ENCODE measurements at places on chromosomes 5 and 9.

DNA sequence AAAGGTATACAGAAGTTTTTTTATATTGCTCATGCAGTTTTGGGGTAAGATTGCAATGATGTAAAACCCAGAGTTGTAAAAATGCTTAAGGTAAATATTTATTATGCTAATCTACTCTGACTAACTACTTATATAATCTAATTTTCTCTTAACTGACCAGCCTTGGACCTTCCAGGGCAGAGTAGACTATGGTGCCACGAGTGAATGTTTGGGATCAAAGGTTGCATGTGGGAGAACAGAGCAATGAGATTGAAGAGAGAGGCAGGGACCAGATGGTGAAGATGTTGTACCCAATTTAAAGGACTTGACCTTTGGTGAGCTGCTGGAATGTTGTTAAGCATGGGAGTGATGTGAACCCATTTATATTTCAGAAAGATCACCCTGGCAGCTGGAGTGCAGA is 34.8 kb upstream of the PANK3 start:
- DNase-seq: no peak

DNA sequence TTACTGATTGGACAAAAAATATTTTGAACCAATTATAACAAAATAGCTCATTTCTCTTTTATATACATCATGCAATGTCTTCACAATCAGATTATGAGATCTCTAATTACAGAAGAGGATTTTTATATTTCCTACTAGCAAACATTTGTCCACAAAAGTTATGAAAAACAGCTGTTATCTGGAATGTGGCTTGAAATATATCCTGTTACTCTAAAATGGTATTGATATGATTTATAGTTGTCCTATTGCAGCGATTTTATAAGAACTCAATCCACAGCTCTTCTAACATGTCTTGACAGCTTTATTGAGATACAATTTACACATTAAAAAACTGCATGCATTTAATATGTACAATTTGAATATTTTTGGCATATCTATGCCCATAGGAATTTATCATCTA is 779.9 kb upstream of the ACO1 start:
- DNase-seq: no peak

DNA sequence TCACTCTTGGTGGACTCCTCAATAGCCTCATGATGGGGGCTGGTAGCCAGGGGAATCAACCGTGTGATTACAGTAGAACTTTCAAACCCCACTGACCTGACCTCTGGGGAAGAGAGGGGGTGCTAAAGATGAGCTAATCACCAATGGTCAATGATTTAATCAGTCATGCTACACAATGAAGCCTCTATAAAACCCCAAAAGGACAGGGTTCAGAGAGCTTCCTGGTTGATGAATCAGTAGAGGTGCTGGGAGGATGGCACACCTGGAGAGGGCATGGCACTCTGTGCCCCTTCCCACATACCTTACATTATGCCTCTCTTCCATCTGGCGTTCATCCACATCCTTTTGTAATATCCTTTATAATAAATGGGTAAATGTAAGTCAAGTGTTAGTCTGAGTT is 8.9 kb upstream of the SH3TC2 start:
- no peak for DNase-seq

DNA sequence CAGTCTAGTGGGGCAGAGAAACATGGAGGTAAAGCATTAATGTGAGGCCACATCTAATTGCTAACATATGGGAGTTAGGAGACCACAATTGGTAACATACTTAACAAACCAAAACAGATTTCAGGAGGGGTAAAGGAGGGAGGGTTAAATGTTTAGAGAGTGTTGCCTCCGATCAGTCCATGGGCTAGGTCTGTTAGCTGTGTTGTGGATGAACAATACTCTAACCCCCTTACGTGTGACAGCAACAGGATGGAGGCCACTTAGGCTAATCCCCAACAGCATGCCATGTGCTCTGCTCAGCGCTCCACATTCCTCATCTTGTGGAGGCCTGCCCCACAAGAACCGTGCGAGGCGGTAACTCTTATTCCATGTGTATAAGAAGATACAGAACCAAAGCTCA is 167.0 kb downstream of the CRB2 start:
- DNase-seq: no peak

- DNase-seq: no peak
Observed at GRCh38 chr5:107257885-107258520, 412.7 kb downstream of the EFNA5 start.

DNA sequence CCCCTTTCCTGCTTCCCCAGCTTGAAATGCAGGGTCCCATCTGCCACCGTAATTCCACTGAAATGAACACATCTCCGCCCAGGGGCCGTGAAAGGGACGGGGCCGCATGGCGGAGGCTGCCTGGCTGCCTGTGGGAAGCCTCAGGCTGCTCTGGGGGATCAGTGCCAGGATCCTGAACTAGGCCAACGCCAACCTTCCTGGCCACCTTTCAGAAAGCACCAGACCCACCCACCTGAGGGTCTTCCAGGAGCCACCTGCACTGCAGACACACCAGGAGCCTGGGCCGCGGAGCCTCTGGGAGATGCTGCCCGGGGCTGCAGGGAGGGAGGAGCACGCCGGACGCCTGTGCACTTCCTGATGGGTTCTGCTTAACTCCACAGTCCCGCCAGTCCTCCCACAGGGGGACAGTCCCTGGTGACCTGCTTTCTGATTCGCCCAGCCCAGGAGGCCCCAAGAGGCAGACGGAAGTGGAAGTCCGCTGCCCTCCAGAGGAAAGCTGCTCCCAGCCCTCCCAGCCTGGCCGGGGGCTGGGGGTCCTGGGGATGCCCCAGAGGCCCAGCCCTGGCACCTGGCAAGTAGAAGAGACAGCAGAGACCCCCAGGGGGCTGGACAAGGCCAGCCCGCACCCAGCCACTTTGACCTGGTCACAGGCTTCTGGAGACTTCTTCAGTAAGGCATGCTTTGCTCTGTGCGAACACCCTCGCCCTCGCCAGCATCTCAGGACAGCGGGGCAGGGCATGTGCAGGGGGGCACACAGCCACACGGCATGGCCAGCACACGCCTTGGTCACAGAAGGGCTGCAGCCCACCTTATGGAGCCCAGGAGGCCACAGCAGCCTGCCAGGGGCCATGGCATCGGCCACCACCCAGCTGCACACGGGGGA is at the start of gene CARD9:
Gene CARD9, minus strand, starts transcription at position 370 of the 883 bp plus-strand sequence. CDS start 1,591 bp downstream, outside the sequence.
- no peak for DNase-seq

DNA sequence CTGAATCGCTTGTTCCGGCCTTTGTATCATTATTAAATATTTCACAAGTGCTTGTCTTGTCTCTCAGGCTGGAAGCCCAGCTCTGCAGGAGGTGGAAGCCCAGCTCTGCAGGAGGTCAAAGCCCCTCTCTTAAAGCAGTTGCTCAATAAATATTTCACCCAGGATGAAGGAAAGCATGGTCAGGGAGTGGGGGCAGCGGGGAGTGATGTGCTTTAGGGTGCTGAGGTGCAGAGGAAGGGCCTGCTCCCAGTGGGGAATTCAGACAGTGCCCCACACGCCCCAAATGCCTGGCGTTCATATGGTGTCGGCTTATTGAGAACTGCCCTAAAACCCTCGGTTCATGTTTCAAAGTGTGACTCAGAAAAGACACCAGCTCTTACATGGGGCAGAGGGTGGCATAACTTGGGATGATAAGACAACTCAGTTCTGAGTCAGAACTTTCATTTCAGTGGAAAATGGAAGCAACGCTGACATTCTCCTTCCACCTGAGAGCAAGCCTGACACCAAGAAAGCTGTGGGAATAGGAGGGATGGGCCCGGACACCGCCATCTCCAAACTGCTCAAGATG is 114.3 kb upstream of the DAP start:
- no peak for DNase-seq

GRCh38 chr5:1883120-1883924 is 597 bp upstream of the IRX4 start:
- no peak for DNase-seq

DNA sequence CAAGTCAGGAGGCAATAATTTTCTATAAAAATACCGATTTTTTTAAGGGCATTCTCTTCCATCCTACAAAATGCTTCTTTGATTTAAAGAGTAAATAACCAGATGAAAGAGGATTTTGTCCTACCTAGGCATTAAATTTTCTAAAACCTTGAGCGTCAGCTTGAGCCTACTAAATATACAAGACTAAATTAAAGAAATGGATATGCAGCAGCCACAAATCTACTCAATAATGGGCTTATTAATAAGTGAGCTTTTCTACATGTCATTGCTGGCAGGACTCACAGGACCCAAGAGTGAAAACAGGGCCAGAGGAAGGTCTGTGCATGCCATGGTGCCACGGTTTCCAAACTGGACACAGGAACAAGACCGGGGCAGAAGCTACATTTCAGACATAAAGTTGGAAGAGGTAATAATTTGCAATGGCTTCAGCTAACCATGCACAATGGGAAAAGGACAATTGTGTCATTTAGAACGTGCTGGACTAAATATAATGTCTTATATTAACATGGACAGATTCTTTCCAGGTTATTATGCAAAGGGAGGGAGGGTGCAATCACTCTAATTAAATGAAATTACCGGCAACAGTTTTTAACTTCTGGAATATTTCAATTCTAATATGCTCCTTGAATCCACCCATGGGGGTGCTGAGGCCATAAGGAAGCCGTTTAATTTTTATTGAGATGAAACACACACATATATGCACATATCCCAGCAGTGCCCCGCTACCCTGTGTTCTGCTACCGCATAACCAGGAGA is 5.2 kb downstream of the WHRN start:
- no peak for DNase-seq

GRCh38 chr5:175444060-175444904 is at the start of gene DRD1:
TSS of gene DRD1 (minus strand) at chr5:175444182. CDS start at chr5:175443099, 1,083 bp downstream.
- peak; percentile 8 for DNase-seq

DNA sequence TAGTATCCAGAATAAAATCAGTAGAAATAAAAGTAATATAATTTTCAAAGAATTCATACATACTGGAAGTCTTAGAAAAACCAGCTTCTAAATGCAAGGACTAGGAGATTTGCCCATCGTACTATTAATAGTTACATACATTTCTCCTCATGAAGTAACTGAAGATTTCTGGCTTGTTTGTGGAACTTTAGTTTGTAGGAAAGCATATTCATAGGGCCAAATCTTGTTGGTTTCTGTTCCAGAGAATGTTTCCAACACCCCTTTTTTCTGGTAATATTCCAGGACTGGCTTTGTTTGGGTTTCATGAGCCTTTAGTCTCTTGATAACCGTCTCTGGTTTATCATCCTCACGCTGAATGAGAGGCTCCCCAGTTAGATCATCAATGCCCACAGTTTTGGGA is 66.3 kb upstream of the TJP2 start:
- DNase-seq: no peak

- no peak for DNase-seq
Observed at GRCh38 chr9:133333566-133333965, 2.4 kb downstream of the SURF6 start.

- no peak for DNase-seq
Observed at GRCh38 chr5:137639645-137640044, 96.2 kb downstream of the KLHL3 start.

DNA sequence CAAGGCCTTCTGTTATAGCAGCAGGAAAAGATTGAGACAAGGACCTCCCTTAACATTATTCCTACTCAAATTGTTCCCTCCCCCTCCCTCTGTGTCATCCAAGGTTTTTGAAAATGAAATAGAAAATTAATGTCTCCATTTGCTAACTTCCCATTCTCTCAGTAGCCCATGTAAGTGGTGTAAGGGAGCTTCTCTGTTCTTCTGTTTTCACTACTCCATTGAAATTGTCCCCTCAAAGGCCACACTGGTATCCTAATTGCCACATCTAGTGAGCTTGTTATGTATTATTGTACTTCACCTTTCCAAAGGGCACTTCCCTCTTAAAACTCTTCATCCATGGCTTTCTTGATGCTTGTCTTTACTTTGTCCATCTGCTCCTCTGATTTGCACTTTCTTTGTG is 131.2 kb upstream of the PIK3R1 start:
- no peak for DNase-seq

DNA sequence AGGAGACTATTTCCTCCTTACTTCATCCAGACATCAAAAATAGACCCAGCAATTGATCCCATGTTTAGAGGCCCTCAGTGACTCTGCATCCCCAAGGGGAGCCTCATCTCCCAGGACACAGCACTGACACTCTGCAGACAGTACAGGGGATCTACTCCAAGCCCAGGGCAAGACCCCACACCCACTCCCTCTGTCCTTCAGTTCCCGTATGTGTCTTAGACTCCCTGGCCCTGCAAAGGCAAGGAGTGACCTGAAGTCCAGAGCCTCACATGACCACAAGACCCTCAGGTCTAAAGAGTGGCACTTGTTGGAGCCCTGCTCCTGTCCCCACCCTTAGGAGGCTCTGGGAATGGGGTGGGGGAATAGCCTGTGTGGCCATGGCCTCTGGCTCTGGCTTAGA is 21.7 kb downstream of the IGIP start:
- DNase-seq: no peak

DNA sequence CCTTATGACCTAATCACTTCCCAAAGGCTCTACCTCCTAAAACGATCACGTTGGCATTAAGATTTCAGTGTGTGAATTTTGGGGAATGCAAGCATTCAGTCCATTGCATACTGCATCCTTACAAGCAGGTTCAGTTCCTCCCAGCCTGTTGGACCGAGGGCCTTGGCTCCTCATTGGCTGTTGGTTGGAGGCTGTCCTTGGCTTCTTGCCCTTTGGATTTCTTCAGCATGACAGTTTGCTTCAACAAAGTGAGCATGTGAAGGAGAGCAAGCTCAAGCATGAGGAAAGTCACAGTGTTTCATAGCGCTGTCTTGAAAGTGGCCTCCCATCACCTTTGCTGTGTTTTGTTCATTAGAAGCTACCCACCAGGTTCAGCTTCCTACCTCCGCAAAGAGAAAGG is 109.5 kb downstream of the GADD45G start:
- no peak for DNase-seq

DNA sequence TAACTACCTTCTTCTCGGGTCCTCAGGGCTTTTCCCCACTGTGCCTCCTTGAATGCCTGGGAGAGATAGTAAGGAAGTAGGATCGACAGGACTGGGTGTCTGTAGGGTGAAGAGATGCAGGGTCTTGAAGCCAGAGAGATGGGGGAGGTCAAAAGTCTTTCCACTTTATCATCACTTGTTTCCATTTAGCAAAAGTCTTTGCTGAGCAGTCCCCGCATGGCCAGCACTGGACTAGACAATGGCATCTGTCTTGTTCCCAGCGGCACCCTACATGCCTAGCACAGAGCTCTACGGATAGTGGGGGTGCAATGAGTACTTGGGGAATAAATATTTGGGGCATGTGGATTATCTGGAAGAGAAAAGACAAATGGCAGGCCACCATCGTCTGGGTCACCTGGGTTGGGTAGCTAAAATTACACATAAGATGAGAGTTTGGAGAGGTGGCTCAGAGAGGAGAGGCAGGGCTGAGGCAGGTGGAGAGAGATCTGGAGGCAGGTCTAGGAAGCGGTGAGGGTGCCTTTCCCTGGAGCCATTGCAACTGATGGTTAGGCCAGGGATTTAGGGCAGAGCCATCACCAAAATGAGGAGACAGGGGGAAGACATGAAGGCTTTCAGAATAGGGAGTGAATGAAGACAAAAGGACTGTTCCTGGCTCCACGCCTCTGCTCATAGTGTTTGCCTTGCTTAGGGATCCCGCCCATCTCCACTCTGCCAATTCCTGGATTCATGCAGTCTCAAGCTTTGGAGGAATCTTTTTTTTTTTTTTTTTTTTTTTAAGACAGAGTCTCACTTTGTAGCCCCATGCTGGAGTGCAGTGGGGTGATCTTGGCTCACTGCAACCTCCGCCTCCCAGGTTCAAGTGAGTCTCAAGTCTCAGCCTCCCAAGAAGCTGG is 250.8 kb upstream of the KLF4 start:
- no peak for DNase-seq

GRCh38 chr5:170503990-170504596 is at the start of gene KCNIP1:
TSS of gene KCNIP1 (plus strand) at chr5:170504020.
- DNase-seq: no peak

GRCh38 chr5:68222310-68222709 is 6.8 kb downstream of the PIK3R1 start:
- no peak for DNase-seq

Data from stimulated activated CD8-positive, alpha-beta memory T cell treated with anti-CD3 and anti-CD28 coated beads, Interleukin-4, amount 100 ng/mL, for 4 hours (primary cell).